NCI-H460 (cell line): ENCODE measurements at places on chromosomes 1 and 21. TPM values are rescaled to one million over a fixed set of nuclear protein-coding genes. Genes with fewer than 3 reads are reported as not detected.

The FAM72B gene
- 17.3 and 18.0 TPM in 2 replicates for total RNA-seq

DNA sequence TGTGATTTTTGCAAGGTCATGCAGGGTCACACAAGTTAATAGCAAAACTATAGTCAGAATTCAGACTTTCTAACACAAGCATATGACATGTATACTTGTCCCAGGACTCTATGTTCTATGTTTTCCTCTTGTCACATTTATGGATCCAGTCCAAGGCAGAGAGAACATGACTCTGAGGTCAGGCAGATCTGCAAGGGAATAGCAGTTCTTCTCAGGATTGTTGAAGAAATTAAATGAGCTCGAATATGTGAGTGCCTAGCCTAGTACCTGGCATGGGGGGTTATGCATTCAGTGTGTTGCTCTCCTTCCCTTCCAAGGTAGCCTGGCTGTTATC is 9.5 kb upstream of the RPTN start:
- no peak for DNase-seq

DNA sequence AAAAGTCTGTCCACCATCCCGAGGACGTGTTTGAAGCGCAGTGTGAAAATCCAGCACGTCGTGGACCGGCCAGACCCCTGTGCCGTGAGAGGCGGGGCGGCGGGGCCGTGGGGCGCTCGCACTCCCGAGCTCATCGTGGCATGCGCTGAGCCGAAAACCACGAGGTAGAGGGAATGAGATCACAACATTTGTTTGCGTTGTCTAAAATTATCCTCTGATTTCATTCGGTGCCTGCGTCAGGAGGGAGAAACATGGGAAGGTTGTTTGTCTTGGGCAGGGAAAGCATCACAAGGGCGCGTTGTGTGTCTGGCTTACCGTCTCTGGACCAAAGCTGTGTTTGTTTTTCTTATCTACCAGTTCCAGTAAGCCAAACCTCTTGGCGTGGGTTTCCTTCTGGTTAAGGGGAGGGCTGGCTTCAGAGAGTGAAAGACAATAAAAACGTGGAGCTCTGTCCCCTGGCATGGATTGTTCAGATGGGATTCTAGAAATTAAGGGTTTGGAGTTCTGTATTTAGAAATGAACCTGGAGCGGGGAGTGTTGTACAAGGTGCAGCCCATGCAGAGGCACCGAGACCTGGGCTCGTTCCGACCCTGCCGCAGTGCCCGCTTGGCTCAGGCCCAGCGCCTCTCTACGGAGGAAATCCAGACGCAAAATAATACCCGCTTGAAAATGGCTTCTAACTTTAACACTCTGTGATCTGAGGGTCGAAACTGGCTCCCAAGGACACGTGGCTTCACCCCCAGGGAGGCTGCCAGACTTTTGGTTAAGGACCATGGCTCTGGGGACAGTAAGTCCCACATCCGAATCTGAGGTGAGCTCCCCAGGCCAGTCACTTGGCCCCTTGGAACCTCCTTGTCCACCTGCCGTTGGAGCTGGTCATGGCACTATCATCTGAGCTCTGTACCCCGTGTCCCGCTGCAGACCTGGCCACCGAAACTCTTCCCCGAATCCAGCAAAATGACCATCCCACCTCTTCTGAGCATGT is 68.7 kb upstream of the FAM3B start:
- no peak for DNase-seq

DNA sequence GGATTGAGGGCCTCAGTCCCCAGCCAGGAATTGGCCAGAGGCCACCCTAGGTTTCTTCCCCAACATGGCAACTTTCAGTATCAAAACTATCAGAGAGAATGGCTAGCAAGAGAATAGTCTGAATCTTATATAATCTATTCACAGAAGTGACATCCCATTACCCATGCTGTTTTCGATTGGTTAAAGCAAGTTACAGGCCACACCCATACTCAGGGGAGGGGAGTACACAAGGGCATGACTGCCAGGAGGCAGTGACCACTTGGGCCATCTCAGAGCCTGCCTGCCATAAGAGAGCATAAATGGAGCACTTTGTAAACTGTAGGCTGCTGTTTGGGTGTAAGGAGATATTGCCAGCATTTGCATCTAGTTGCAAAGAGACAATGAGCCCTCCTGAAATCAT is 65.4 kb downstream of the FAM163A start:
- no peak for DNase-seq

The LIPI gene
- total RNA-seq, result not detected in 2 replicates

The NCAM2 gene
- 14.0 and 16.7 TPM in 2 replicates for total RNA-seq

The FMO4 gene
- 0.89 and 1.1 TPM in 2 replicates for total RNA-seq

DNA sequence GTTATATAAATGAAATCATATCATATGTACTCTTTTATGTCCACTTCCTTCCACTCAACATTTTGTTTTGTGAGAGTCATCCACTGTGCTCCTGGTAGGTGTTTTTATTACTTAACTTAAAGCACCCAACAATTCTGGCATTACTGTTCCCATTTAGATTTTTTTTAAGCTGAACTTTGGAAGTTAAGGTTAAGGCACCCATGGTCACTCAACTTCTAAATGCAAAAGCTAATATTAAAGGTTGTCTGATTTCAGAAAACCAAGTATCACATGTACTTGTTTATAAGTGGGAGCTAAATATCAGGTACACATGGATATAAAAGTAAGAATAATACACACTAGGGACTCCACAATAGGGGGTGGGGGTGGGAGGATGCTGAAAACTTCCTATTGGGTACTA is 42.7 kb downstream of the SCMH1 start:
- no peak for DNase-seq

GRCh38 chr1:150563340-150564038 is 14.3 kb downstream of the ADAMTSL4 start:
- DNase-seq, result no peak

DNA sequence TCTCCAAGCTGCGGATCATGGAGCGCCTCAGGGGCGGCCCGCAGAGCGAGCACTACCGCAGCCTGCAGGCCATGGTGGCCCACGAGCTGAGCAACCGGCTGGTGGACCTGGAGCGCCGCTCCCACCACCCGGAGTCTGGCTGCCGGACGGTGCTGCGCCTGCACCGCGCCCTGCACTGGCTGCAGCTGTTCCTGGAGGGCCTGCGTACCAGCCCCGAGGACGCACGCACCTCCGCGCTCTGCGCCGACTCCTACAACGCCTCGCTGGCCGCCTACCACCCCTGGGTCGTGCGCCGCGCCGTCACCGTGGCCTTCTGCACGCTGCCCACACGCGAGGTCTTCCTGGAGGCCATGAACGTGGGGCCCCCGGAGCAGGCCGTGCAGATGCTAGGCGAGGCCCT is 2.7 kb downstream of the CPTP start:
- no peak for DNase-seq

DNA sequence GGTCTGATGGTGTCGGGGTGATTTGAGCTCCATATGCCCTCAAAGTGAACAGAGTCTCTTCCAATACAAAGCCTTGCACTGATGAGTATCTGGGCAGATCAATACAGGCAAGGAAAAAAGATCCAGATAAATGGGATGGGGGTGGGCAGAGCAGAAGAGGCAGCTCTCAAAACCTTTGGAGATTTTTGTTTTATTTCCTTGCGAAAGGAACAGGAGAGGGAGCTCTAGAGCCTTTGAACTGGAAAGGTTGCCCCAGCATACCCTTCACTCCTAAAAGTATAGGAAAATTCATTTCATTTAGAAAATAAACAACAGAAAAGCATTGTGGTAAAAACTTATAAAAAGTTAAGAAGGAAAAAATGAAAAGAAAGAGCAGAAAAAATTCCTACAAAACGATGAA is 31.4 kb upstream of the OLIG2 start:
- no peak for DNase-seq

- no peak for DNase-seq
Measured at GRCh38 chr1:31879981-31880608, 58.1 kb downstream of the PTP4A2 start.

The LAMC1 gene
- 540 and 549 TPM in 2 replicates for total RNA-seq

DNA sequence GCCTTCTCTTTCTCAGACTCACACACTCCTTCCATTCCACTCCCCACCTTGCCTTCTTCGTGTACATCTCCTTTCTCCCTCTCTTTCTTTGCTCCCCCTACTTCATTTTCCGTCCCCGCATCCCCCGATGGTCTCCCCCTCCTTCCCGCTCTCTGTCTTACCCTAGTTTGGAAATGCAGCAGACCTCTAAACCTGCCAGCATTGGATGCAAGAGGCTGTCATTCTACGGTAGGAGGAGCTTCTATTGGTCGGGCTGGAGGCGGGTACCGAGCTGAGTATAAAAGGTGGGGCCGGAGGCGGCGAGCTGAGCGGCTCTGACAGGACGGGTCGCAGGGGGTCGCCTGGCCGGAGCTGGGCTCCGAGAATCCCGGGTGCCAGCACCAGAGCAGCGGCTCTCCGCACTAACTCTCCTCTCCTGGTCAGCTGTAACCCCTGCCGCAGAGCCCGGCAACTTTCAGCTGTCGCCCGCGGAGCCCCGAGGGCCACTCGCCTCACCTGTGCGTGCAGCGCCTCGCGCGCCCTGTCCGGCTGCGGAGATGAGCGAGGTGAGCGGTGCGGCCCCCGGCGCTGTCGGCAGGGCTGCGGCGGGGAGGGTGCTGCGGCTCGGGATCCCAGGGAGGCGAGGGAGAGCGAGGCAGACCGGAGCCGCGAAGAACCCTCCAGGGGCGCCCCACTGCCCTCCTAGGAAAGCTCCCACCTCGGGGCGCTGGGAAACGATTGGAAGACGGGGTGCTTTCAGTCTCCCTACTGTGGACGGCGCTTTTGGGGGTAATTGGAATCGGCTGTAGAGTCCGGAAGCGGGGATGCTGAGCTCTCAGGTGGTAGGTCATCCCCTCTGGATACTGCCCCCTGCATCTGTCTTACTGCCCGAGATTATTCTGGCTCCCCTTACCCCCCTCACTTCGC is at the start of gene PCP4L1:
PCP4L1 (plus strand) TSS at position 307 of the 906 bp plus-strand sequence; CDS start at position 537, 230 bp downstream.
- no peak for DNase-seq

The MPL gene
- not detected in 2 replicates for total RNA-seq

- DNase-seq, result no peak
Measured at GRCh38 chr1:41851589-41851988, 67.1 kb downstream of the HIVEP3 start.

- no peak for DNase-seq
Measured at GRCh38 chr1:17567582-17567981, 28.1 kb downstream of the ARHGEF10L start.

GRCh38 chr1:116031302-116031835 is 55.1 kb downstream of the SLC22A15 start:
- DNase-seq, result no peak

- no peak for DNase-seq
Measured at GRCh38 chr1:244406337-244406736, 45.4 kb downstream of the ADSS2 start.

The BCAR3 gene
- 69.1 and 69.3 TPM in 2 replicates for total RNA-seq

- no peak for DNase-seq
Measured at GRCh38 chr1:194347200-194347599, 1160.8 kb upstream of the B3GALT2 start.

DNA sequence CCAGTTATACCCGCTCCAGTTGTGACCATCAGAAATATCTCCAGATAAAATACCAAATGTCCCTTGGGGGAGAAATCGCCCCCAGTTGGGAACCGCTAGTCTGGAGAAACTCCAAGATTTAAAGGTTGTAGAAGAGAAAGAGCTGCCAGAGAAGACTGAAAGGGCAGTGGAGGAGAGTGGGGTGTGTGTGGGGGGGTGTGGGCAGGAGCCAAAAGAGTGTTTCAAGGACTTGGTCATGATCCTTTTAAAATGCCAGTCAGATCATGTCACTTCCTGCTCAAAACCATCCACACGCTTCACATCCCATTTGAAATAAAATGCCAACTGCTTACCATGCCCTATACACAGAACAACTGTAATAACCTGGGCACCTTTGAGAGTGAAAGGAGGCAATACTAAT is 3.4 kb upstream of the HEYL start:
- DNase-seq, result no peak

The VSIG8 gene
- total RNA-seq, result 0.05 TPM in 1 of 2 replicates, not detected in the other

DNA sequence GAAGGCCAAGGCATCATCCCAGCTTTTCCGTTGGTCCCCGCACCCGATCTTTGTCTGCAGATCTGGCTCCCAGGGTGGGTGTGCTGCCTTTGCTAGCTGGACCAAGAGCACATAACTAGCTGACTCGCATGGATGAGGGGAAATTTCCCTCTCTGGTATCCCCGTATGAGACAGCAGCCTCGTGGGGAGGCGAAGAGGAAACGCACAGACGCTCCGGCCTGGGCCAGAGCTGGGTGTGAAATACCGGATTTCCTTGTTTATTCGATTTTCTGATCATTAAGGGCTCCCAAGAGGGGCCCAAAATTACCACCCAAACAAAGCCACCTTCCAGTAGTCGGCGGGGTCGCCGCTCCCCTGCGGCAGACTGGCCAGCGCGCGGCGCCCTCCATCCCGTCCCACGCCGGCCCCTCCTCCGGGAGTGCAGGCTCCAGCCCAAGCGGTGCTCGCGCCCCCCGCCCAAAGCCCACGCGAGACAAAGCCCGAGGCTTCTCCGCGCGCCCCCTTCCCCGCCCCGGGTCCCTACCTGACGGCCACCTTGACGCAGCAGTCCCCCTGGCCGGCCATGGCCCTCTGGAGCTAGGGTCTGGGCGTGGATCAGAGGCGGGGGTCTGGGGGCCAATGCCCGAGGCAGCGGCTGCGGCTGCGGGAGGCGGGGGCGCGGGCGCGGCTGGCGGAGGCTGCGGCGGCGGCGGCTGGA is 546 bp downstream of the KIF21B start:
- DNase-seq, result no peak

DNA sequence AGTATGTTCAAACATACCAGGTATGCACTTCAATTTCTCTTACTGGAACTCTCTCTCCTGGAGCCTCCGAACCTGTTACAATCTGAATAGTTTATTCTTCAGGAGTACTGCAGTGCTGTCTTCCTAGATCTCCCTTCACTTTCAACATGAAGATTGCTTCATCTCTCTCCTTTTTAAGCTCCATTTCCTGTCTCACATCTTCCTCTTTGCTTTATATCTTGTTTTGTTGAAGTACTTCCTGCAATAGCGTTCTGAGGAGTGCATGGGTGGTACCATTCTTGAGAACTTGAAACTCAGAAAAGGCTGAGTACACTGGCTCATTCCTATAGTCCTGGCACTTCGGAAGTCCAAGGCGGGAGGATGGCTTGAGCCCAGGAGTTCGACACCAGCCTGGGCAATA is 15.7 kb upstream of the C1orf146 start:
- DNase-seq, result no peak

DNA sequence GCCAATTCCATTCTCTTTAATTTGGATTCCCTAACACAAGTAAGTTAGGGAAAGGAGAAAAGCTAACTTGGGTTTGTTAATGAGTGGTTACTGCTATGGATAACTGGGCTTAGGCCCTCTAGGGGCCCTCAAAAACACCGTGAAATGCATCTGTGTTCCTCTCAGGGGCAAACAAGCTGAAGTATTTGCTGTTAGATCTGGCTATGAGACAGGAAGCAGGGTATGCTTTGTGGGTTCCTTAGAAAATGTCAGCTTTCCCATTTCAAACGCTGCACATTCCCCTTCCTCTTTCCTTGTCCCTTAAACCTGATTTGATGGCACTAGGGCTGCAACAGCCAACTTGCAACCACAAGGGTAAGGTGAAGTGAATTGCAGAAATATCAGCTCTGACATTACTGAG is 5.7 kb upstream of the CAP1 start:
- no peak for DNase-seq

- no peak for DNase-seq
Measured at GRCh38 chr1:23018661-23019093, 591 bp upstream of the KDM1A start.

The FALEC gene
- not detected in 2 replicates for total RNA-seq
